Activated CD4-positive, alpha-beta T cell treated with anti-CD3 and anti-CD28 coated beads for 48 hours (primary cell): ENCODE measurements at places on chromosomes 7 and 10.

GRCh38 chr10:70889291-70889690 is 926 bp upstream of the PCBD1 start:
- DNase-seq = no peak

DNA sequence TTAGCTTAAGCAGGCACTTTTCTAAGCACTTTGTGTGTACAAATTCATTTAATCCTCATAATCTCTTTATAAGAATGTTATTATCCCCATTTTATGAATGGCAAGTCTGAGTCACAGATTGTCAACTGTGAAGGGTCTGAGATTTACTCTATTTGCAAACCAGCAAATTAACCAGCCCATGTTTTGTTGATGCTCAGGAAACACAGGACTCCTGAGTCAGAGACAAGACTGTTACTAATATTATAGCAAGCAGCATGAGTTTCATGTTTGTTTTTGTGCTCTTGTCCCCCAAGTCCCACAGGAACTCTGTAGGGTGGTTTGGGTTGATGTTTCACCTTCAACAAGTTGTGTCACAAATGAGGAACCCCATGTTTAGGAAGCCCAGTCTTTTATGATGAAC is 182.0 kb upstream of the PPP1R3A start:
- DNase-seq = no peak

- peak; percentile 69 for DNase-seq
These were observed 3.8 kb upstream of the ANTXRL start for GRCh38 chr10:46282842-46283574.

DNA sequence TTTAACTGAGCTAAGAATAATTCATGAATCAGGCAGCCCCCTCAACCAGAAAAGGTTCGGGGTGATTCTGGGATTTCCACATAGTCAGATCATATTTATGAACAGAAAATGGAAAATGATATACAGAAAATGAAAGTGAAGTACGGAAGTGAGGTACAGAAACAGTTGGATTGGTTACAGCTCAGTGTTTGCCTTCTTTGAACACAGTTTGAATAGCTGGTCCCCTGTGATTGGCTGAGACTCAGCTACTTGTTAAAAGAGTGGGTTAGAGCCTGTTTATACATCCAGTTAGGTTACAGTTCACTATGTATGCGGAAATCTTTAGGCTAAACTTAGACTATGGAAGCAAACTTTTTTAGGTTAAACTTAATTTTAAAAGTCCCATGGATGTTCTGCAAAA is 511.7 kb downstream of the PLXDC2 start:
- no peak for DNase-seq

DNA sequence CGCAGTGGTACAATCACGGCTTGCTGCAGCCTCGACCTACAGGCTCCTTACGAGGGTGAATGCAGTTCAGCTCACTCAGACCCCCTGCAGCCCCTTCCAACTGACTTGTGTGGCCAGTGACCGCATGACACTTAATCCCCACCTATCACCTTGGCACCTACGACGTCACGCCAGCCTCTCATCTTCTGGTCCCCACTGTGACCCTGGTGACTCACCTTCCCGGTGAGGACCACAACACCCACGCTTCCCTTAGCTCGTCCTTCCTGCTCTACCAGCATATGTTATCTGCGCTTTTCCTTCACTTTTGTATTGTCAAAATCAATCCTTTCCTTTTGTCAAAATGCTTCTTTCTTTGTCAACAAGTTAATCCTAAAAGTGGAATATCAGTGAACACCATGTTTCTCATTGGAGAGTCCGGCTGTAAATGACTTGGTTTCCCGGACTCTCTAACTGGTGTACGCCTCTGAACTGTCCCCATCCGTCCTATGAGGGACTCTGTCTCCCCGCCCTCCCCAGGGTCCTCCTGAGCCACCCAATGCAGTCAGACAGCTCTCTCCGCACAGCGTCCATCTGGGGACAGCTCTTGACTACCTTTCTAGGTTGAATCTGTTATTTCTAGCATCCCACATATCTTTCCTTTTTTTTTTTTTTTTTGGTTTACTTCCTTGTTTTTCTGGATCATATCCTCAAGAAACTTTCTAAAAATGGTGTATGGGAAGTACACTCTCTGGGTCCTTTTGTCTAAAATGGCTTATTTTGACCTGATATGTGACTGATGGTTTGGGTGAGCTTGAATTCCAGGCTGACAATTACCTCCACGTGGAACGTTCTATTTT is 37.3 kb downstream of the CFAP46 start:
- peak; percentile 54 for DNase-seq

GRCh38 chr7:104936546-104936945 is 77.5 kb upstream of the KMT2E start:
- no peak for DNase-seq

GRCh38 chr10:78893217-78893616 is 175.5 kb upstream of the ZMIZ1 start:
- DNase-seq = no peak

DNA sequence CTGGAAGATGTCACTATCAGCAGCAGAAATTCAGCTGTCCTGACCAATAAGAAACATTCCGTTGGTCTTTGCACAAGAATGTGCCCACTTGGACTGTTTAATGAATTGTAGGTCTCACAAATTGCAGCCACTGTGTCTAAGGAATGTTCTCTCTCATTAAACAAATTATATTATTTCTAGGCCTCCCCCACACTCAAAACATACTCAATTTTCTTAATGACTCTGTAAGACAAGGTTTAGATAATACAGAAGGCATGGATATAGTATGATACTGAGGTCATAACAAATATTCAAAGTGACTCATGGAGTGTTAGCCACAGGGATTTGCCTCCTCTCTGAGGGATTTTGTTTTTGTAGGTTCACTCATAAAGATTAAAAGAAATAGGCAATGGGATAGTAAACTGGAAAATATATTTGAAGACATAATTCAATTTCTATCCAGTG is 197.5 kb downstream of the PTN start:
- no peak for DNase-seq

GRCh38 chr7:152759949-152760853 is 649 bp downstream of the ACTR3B start:
- DNase-seq = peak; percentile 29

GRCh38 chr10:58588673-58589265 is 76.1 kb downstream of the BICC1 start:
- DNase-seq = no peak
